ENCODE measurements at places on chromosomes 2 and 18.

DNA sequence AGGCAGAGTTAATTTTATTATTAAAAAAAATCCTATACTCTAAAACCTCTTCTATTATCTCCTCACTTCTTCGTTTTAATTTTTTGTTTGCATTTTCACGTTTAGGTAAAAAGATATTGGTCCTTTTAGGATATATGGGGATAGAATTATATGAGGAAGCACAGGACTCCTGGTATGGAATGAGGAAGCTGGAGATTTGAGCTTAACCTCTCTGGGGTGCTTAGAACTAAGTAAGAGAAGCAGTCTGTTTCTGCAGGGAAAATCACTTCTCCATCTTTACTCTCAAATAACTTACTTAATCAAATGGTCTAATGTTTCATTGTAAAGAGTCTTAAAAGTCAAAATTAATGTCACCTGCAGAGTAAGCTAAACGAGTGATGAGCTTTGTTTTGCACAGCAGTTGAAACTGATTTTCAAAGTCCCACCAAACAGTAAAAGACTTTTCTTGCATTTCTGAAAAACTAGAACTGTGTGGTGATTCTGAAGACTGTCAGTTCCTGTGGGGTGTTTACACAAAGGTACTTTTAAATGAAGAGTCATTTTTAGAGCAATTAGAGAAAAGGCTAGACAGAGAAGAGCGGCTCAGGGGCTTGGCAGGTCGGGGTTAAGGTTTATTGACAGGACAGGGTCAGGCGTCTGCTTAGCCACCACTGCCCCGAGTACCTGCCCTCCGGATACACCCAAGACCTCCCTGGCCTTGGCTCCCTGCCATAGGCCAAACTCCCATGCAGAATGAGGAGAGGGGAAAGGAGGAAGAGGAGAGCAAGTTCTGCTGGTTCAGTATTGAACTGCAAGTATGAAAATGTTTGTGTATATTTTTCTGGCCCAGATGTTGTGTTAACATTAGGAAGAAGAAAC lies 21.6 kb downstream of the METAP1D start:
- H3K4me1 ChIP-seq = peaks cover 5% of the 10 kb centered on the region
- no peak overlapping the region for H3K27ac ChIP-seq
- no peak overlapping the region for H3K4me3 ChIP-seq
- H3K36me3 ChIP-seq = no peaks in the 10 kb centered on the region
- no peaks in the 10 kb centered on the region for H3K27me3 ChIP-seq

GRCh38 chr2:164810843-164811242 lies 30.8 kb downstream of the COBLL1 start:
- no peak for DNase-seq
- no peak overlapping the region for H3K27ac ChIP-seq
- H3K36me3 ChIP-seq = no peaks in the 10 kb centered on the region

GRCh38 chr2:64283641-64284361 lies 139.6 kb upstream of the PELI1 start:
- H3K36me3 ChIP-seq = no peaks in the 10 kb centered on the region
- peak overlapping the region; percentile 70 for H3K27ac ChIP-seq
- DNase-seq = peak; percentile 23

DNA sequence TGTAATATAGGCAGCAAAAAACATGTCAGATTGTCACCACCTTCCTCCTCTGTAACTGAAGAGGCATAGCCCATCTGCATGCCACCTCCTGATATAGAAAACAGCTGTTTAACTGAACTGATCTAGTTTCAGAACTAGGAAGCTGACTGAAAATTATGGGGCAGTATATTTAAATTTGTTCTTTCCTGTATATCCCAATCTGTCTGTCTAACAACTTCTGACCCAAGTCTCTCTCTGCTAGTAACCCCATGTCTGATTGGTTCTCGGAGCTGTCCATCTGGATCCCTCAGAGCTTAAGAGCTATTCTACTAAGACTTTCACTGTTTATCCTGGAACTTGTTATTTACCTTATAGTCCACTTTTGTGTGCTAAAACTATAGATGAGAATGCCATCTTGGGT lies 68.2 kb upstream of the SLC35G4 start:
- no peaks in the 10 kb centered on the region for H3K4me1 ChIP-seq
- H3K27me3 ChIP-seq = no peaks in the 10 kb centered on the region
- DNase-seq = no peak
- no peaks in the 10 kb centered on the region for H3K36me3 ChIP-seq
- H3K27ac ChIP-seq = no peak overlapping the region

DNA sequence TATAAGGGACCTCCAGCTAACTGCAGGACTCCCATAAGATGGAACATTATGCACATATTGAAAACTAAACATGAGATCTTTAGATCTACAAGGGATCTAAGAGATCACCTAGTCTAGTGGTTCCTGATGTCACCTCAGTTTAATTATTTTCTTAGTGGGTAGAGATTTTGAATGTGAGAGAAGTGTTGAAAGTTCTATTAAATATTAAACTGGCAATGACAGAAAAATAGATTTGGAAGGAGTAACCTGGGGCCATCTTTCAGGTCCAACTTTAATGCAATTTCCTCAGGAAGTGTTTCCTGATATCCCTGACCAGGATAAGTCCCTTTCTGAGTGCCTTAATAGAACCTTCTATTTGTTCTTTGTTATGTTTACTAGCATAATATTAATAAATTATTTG lies 29.1 kb upstream of the CPS1 start:
- H3K36me3 ChIP-seq = no peaks in the 10 kb centered on the region
- H3K4me3 ChIP-seq = no peak overlapping the region
- no peak overlapping the region for H3K27ac ChIP-seq
- H3K4me1 ChIP-seq = no peaks in the 10 kb centered on the region

DNA sequence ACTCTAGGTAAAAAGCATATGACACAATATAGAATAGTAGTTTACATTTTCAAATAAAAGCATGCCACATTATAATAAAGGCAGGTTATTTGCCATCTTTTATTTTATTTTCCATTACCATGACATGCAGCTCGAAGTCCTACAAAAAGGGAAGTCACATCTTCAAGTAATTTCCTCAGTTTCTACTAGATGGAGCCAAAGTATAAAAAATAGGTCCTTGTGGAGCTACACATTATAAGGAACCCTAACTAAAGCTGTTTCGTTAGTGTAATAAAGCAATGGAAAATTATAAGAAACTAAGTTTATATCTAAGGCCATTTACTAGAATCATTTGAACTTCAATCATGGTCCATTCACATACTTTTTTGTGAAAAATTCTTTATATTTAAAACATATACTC lies 674.5 kb downstream of the KCNJ3 start:
- H3K4me1 ChIP-seq = no peaks in the 10 kb centered on the region
- no peak overlapping the region for H3K27ac ChIP-seq
- no peaks in the 10 kb centered on the region for H3K36me3 ChIP-seq
- H3K4me3 ChIP-seq = no peak overlapping the region
- no peak for DNase-seq

- peak overlapping the region; percentile 97 for H3K4me3 ChIP-seq
- H3K4me1 ChIP-seq = peaks cover 4% of the 10 kb centered on the region
- peak overlapping the region; percentile 90 for H3K27ac ChIP-seq
Observed at GRCh38 chr2:196925768-196926561, 542 bp downstream of the PGAP1 start.

All from transverse colon (tissue), 4 donors.